ENCODE measurements at places on chromosomes 3 and 15. TPM values are rescaled to one million over a fixed set of nuclear protein-coding genes. Genes with fewer than 3 reads are reported as not detected.

Gene ISG20
- 64.5 TPM for polyA plus RNA-seq

DNA sequence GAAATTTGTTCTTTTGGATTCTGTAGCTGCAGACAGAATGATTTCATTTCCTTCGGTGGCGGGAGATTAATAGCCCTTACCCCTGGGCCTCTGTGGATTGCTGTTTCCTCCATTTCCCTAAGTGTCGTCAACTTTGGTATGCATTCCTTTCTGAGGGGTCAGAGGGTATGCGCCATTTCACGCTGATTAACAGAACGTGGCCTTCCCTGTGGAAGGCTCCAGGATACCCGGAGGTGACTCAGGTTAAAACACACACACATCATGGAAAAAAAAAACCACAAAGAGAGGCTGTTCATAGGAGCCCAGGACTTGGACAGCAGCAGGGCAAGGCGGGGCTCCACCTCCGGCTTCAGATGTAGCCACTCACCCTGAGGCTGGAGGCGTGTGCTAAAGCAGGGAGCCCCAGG lies 51.9 kb downstream of the EPHB1 start:
- DNase-seq, result peak; percentile 39

Gene HRH1
- polyA plus RNA-seq, result 1.3 TPM

- peak; percentile 20 for DNase-seq
Observed at GRCh38 chr3:15428539-15428938, 1.1 kb downstream of the EAF1 start.

GRCh38 chr3:49378249-49378895 lies 20.2 kb upstream of the GPX1 start:
- DNase-seq, result no peak

GRCh38 chr3:188528396-188528795 lies 374.4 kb downstream of the LPP start:
- no peak for DNase-seq

DNA sequence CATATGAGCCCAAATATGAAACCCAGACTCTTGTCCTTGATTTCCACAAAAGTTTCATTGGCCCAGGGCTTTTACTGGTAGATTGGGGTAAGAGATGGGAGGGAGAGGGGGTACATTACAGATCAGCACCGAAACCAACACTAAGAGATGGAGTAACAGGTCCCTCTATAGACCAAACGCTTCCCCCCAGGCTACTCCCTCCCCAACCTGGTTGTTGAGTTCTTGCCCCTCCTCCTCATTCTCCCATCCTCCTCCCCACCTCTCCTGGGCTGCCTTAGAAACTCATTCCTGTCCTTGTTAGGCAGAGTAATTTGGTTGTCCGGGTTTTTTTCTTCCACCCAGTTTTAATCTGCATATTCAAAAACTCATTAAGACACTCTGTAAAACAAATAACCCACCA lies 74.1 kb downstream of the MESD start:
- no peak for DNase-seq

- DNase-seq, result peak; percentile 70
Observed at GRCh38 chr15:40320931-40321371, 2.5 kb upstream of the INAFM2 start.

Gene LINGO1
- polyA plus RNA-seq, result 4.5 TPM

Gene HCN4
- 0.13 TPM for polyA plus RNA-seq

Gene CTXND1
- polyA plus RNA-seq, result 1.1 TPM

Gene FETUB
- polyA plus RNA-seq, result not detected

Gene SEMA7A
- polyA plus RNA-seq, result 0.45 TPM

DNA sequence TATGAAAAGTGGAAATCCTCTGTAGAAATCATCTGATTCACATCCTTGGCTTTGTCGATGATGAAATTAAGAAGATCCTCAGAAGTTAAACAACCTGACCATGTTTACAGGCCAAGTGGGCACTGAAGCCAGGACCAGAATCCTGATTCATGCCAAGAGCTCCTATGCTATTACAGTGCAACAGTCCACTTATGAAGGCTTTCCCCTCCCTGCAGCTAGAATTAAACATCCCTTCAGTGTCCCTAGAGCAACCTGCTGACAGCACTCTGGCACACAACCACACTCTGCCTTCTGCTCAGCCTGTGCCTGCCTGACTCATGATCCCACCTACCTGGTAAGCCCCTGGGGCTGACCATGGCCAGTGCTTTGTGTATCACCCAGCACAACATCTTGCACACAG lies 33.8 kb downstream of the TXNRD3 start:
- no peak for DNase-seq

DNA sequence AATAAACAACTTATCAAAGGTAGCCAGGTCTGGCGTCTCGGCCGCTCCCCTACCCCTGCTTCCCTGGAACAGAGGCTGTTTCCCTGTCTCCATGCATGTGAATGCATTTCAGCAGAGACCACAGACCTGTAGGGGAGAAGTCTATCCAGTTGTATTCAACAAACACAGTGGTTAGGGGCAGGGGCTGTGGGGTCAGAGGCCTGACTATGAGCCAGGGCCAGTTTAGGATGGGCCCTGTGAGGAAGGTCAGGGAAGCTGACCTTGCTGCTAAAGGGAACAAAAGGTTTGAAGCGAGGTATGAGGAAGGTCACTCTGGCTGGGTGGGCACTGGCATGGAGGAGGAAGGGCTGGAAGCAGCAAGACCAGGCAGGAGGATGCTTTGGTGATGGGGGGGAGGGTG lies 184.6 kb downstream of the XXYLT1 start:
- no peak for DNase-seq

GRCh38 chr3:146498002-146498736 lies 28.8 kb upstream of the PLSCR2 start:
- DNase-seq, result no peak

DNA sequence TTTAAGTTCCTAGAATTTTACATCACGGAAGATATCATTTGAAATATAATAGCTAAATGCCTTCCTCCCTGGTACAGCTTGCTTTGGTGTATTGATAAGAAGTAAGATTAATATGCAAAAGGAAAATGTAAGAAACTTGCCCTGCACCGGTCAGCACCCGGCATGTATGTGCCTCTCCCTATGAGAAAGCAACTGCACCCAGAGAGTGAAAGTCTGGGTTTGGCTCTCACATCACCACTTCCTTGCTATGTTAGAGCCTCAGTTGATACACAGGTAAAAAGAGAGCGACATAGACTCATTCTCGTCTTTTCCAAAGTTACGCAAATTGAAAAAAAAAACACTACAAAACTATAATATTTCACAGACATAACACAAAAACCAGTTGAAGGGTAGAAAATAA lies 96.7 kb downstream of the FOXP1 start:
- DNase-seq, result no peak

DNA sequence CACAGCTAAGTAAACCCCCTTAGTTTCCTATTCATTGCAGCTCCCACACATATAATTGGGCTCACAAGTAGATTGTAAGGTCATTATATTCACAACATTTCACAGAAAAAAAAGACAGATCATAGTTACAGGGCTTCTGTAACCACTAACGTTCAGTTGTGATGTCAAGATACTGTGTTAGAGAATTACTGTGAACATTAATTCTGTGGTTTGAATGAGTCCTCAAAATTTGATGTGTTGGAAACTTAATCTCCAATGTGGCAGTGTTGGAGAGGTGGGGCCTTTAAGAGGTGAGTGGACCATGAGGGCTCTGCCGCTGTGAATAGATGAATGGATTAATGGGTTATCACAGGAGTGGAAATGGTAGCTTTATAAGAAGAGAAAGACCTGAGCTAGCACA lies 21.3 kb downstream of the GRK7 start:
- no peak for DNase-seq

Gene PPM1L
- polyA plus RNA-seq, result 0.45 TPM

Gene TNNC1
- polyA plus RNA-seq, result 9.6 TPM

Gene B3GNT5
- polyA plus RNA-seq, result 47.9 TPM

Gene HYAL1
- 1.1 TPM for polyA plus RNA-seq

- DNase-seq, result no peak
Observed at GRCh38 chr3:45910892-45911291, 24.5 kb downstream of the CCR9 start.

Gene MYO5C
- polyA plus RNA-seq, result 2.4 TPM

- DNase-seq, result no peak
Observed at GRCh38 chr3:46133285-46133684, 74.8 kb downstream of the CCR1 start.

DNA sequence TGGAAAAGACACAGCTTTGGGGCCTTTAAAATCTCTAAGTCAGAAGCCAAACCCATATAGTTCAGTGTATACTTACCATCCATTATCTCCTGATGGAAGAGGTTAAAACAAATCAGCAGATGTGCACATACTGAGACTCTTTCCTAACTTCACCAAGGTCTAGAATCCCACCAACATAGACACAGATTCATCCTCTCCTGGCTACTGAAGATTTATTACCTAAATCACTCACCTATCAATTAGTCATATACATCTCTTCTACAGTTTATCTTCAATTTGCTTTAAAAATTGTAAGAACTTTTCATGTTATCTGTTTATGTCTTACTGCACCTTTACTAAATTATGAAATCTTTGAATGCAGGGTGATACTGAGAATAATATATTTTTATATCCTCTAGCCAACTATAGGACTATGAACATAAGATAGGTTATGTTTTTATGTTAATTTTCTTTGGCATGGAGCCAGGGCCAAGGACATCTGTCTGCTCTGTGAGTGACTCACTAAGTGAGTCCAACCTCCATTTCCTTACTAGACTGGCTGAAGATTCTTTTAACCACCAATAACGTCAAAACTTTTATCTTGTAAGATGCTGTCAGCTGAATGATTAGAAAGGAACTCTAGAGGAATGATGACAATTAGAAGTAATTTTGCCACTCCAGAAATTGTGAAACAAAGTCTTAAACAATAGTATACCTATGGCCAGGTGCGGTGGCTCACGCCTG lies 397.6 kb downstream of the FOXP1 start:
- peak; percentile 83 for DNase-seq

Gene HIGD2B
- 0.04 TPM for polyA plus RNA-seq

Gene CATSPER2
- 10.5 TPM for polyA plus RNA-seq

- no peak for DNase-seq
Observed at GRCh38 chr15:23518104-23518503, 47.4 kb upstream of the MKRN3 start.

Gene RASL12
- polyA plus RNA-seq, result 0.45 TPM

DNA sequence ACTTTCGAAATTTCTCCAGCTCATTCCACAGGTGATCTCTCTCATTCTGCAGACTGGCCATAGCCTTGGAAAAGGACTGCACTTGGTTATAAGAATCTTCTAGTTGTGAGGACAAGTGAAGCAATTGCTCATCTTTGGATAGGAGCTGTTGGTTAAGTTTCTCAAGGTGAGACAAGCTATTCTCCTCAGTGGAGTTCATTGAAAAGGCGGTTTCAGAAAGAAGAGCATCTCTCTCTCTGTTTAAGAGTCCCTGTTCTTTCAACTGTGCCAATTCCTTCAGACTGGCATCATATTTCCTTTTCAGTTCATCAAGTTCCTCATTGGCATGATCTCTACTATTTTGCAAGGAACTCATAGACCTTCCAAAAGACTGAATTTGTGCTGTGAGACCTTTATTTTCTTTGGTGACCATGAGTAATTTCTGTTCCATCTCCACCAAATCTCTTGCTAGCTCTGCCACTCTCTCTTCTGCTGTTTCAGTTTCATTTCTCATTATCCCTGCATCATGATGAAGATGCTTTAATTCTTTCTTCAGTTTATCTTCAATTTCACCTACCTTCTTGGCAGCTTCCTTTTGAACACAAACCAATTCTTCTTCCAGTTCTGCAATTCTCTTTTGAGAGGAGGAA lies 30.2 kb upstream of the HCLS1 start:
- DNase-seq, result no peak

DNA sequence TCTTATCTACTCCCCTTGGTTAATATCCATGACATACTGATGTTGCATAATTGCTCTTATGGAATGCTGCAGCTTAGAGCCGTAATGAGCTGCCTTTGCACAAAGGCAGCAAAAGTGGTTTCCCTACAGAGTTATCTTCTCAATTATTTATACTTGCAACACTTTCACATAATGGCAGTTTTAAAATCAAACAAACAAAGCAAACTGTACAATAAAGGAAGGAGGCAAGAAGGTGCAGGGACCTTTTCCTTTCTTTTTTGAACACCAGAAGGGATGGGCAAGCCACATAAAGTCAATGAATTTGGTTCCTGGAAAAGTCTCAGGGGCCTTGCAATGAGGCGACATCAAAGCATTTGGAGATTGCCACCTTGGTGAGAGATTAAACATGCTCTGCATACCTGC lies 188.0 kb downstream of the MEIS2 start:
- DNase-seq, result peak; percentile 17

GRCh38 chr3:2851835-2852234 lies 258.3 kb downstream of the IL5RA start:
- DNase-seq, result no peak

Gene ALPK3
- 0.22 TPM for polyA plus RNA-seq

DNA sequence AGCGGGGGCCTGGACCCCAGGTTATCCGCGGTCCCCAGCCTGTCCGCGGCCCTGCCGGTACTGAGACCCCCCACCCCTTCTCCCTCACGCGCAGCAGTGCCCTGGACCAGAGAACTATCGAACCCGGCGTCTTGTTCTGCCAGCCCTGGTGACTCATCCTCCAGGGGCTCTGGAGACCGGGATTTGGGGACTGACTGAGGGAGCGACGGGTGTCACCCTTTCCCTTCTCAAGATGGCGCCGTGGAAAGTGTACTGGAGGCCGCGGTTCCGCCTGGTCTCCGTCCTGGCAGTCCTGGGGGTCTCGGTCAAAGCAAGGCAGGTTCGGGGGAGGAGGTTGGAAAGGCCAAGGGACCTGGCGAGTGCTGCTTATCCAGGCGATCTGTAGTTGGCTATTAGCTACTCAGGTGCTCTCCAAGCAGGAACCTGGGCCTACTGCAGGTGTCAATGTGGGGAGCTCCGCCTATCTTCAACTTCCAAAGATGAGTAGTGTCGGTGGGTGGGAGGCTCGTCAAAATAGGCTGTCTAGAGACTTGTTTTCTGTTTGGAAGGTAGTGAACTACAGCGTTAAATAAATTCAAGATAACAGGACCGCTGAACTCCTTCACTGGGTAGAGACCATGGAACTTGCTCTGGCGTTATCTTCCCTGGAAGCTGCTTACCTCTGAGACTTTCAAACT lies 790 bp downstream of the RAB5A start:
- DNase-seq, result peak; percentile 67

DNA sequence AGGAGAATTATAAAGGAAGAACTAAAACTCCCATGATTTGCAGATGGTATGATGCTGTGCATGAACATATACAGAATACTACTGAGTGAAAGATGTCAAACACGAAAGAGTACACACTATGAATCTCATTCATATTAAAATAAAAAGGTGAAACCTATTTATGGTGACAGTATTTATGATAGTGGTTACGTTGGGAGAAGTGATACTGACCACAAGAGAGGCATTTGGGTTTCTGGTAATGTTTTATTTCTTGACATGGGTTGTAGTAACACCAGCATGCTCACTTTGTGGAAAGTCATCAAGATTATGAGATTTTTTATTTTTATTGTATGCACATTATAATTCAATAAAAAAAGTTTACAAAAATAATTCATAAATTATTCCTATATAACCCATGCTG lies 324.0 kb downstream of the GAP43 start:
- DNase-seq, result no peak

- no peak for DNase-seq
Observed at GRCh38 chr3:183493296-183494045, 62.0 kb downstream of the KLHL6 start.

Gene TTLL13
- 0.45 TPM for polyA plus RNA-seq

Measured in small intestine (tissue), 16 donors.